ENCODE measurements at places on chromosomes 4 and X.

GRCh38 chrX:105650986-105651385 is 171.4 kb upstream of the NRK start:
- no peak for DNase-seq

GRCh38 chr4:142347241-142347640 is 498.9 kb downstream of the INPP4B start:
- peak; percentile 7 for DNase-seq

- no peak for DNase-seq
Measured at GRCh38 chrX:66002824-66003680, 36.8 kb downstream of the VSIG4 start.

DNA sequence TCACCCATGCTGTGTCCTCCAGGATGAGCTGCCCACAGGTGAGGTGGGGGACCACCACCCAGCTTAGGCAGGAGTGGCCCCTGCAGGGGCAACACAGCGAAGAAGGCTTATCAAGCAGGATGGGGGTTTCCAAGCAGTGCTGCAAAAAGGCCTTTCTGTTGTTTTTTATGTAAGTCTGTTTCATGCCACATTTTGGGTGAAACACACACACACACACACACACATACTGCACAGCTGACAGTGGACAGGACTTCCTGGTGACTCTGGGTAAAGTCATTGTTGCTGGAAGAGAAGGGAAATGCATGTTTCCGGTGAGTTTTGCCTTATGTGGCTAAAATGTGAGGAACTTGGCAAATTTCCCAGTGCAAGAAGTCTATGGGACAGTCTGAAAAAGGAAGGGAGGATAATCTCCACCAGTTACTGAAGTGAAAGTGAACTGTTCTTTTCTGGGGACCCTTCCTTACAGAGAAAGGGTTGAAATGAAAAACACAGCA is 119.2 kb downstream of the IRF2 start:
- no peak for DNase-seq

DNA sequence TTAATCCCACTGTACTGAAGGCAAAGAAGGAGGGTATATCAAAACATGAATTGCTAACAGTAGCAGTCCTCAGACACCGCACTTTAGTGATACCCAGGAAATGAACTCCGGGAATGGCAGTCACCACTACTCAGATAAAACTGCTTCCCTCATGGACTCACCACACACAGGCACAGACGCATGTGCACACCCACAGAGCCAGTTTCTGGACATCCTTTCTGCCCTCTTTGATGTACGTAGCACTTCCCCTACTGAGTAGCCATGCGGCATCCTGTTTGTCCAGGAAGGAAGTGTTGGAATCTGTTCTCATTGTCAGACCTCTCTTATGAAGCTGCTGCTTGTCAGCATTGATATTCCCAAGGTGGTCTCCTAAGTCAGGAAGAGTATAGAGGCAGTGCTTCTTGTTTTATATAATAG is 95.7 kb downstream of the DCLK2 start:
- peak; percentile 22 for DNase-seq

GRCh38 chr4:177957596-177958360 is 515.5 kb upstream of the AGA start:
- DNase-seq = no peak

DNA sequence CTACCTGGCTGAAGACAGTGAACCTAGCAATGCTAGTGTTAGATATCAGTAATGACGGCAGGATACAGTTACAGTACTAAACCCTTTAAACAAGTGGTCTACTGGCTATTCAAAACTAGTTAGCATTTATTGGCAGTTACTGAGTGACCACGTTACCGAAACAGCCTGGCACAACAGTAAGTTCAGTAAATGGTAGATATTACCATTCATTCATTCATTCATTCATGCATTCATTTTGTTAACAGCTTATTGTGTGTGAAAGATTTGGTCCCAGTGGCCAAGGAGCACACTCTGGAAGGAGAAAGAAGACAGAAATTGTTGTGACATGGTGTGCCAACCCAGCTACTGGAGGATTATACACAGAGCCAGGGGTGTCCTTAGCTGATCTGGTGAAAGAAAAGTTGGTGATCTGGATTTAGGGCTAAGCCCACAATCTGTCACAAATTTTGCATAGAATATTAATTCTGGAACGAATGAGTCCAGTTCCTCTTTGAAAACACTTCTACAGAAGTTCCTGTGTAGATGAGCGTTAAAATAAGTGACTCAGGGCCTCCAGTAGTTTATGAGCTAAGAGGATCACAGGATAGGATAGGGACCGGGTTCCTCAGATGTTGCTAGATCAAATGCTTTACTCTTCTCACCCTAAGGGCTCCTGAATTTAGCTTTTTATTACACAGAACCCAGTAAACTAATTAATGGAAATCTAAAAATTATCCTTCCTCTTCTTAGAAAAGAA is 179.1 kb downstream of the CBR4 start:
- no peak for DNase-seq

GRCh38 chr4:25213347-25213979 is 20.4 kb upstream of the PI4K2B start:
- DNase-seq = no peak

DNA sequence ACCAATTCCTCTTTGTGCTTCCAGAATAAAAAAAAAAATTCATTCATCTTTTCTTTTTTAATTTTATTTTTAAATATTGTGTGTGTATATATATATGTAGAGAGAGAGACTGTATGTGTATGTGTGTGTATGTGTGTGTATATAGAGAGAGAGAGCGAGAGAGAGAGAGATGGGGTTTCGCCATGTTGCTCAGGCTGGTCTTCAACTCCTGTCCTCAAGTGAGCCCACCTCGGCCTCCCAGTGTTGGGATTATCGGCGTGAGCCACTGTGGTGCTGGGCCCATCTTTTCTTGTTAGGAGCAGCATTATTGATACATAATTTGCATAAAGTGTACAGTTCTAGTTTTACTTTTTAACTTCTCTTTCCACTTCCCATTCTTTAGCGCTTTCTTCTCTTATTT is 33.6 kb downstream of the KDM6A start:
- no peak for DNase-seq

DNA sequence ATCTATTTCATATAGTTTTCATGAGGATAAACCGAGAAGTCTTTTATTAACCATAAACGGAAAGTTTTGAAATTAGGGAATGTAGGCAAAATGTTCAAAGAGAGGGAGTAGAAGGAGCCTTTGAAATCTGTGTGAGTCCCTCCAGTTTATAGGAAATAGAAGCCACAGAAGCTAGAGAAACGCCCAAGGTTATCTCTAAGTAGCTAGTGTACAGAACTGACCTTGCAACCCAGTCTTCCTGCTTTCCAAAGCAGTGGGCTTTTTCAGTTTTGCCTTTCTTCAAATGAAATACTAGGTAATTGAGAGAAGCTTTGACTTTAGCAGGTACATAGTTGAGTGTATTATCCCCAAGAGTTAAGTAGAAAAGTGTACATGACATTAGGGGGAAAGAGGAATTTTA is 39.4 kb downstream of the STIM2 start:
- no peak for DNase-seq

DNA sequence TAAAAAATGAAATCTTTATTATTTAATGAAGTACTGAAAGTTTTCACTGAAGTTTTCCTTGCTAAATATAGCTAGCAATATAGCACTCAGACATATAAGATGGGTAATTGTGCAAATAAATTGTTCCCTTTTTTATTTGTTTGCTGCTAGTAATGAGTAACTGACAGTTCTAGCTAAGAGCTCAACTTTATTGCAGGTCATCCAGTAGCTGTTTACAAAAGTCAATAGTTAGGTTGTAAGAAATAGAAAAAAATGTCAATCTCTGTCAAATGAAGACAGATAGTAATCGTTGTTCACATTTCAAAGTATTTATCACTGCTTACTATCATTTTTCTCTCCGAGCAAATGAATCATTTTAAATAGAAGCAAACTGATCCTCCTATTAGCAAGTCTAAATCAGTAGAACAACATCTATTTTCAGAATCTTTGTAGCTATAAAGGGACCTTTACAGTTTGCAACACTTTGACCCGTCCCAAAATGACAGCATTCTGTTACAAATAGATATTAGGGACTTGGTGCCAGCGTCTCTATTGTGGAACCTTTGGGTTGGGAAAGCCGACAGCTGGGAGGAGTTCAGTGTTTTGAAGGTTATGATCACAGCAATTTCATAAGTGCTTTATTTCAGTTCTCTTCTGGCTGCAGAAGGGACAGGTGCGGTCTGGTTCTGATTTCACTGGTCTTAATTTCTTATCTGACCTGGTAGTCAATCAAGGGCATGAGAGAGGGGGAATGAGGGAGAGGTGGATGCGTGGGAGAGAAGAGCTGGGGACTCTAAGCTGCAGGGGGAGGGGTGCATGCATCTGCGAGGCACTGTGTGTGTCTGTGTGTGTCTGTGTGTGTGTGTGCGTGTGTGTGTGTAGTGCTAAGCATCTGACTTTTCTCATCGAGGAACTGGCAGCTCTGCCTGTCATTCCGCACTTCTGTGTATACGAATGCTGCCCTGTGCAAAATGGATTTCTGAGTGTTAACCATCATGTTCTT is 227.9 kb upstream of the PITX2 start:
- DNase-seq = peak; percentile 21

DNA sequence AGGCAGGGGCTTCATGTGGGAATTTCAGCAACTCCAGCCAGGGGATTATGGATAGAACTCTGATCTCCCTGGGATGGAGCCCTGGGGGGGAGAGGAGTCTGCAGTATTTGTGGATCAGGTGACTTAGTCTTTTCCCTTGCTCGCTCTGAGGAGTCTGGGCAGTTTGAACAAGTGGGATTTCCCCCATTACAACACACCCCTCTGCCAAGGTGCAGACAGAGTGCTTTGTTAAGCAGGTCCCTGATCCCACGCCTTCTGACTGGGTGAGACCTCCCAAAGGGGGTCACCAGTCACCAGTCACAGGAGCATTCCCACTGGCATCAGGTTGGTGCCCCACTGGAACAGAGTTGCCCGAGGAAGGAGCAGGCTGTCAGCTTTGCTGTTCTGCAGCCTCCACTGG is 123.9 kb downstream of the LHFPL1 start:
- DNase-seq = no peak

- no peak for DNase-seq
Measured at GRCh38 chr4:71126719-71127118, 133.3 kb downstream of the DCK start.

- no peak for DNase-seq
Measured at GRCh38 chr4:113764720-113765264, 3.3 kb upstream of the CAMK2D start.

DNA sequence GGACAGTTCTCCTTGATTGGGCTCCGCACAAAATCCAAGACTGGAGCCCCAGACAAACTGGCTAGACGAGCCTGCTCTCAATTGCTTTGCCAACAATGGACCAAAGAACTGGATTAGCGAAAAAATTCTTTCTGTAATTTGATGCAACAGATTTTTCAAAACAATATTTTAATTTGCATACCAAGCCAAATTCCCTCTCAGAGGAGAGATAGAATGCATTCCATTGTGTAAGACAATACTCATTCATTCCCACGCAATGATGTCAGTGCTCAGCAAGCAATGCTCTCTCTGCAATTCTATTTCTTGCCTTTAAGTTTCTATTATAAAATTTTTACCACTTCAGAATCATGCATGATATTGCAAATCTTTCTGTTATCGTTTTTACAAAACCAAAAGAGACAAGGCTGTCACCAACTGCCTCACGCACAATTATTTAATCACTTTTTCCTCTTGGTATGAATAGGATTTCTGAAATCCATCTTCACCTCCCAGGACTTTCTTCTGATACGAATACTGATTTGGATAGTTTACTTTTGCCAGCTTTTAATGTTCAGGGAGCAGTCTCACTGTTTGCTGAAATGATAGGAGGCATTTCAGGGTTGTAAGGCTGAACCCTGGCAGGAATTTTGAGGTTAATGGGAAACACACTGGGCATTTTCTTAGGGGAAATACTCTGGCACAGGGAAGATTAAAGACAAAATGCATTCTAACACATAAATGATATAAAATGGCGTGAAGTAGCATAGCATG is 46.1 kb upstream of the HCCS start:
- no peak for DNase-seq

GRCh38 chr4:133465022-133465421 is 315.9 kb downstream of the PCDH10 start:
- no peak for DNase-seq

DNA sequence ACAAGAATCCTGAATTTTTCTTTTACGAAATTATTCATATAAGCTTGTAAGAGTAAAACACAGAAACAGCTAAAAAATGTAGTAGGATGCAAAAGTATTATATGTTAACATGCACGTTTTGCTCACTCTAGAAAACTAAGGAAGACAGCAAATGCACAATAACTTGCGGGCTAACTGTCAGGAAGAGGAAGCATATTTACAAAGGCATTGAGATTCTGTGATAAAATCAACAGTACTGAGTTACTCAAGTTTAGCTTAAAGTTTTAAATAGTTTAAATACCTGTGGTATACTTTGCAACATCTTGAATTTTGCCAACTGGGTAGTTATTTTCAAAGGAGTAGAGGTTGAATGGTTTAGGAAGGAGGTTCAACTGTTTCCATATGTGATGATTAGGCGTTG is 37.0 kb downstream of the SH2D1A start:
- DNase-seq = no peak

- no peak for DNase-seq
Measured at GRCh38 chrX:39773923-39774773, 323.6 kb downstream of the BCOR start.

DNA sequence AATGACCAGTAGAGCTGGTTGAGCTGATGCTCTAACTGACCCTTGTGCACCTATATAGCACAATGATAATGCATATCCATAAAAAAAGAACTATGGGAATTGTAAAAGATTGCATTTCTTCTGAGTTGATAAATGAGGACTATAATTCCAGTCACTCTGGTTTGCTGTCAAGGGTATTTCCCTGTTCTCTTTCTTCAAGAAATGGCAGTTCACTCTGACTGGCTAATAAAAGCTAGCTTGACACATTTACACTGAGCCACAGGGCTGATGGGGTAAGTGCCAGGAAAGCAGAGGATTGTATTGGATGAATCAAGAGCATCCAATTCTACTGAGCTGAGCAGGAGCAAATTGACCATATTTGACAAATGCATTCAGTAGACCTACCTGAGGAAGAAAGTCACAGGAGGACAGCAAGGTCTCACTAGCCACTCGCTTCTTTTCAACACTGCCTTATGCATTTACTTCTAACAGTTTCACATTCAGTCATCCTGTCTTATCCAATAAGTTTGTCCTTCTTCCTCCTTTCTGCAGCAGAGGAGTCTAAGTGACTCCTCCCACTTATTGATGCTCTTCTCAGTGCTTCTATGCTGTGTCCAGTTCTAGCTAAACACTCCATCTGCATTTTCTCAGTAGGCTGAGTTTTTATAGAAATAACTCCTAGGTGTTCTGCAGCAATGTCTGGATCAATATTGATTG is 43.0 kb downstream of the RBMX2 start:
- no peak for DNase-seq

DNA sequence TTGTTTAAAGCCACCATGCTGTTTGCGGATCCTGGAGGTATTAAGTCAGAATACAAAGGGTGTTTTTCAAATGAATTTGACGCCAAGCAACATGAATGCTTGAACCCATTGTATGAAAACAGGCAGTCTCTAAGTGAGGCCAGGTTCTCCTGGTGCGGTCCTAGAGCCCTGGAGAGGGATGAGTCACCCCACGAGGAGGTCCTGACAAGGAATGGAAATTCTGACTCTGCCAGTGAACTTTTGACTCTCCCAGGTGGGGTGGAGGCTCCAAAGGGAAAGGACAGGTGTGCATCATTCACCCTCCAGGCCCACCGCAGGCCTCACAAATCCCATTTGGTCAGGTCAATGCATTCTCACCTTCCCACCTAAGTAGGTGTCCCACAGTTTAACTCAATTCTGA is 1.5 kb downstream of the TRIM2 start:
- no peak for DNase-seq

GRCh38 chrX:107199491-107199890 is 6.7 kb downstream of the NUP62CL start:
- DNase-seq = no peak

GRCh38 chr4:182254026-182254780 is 11.0 kb downstream of the TENM3 start:
- no peak for DNase-seq

- DNase-seq = no peak
Measured at GRCh38 chr4:112138538-112138937, 6.7 kb upstream of the FAM241A start.
